ENCODE measurements at places on chromosomes 6 and 20. TPM values are rescaled to one million over a fixed set of nuclear protein-coding genes. Genes with fewer than 3 reads are reported as not detected.

The ZSCAN31 gene
- polyA plus RNA-seq: 1.9 TPM

The CST2 gene
- not detected for polyA plus RNA-seq

The C4A gene
- 9.9 TPM for polyA plus RNA-seq

The SNAP25 gene
- polyA plus RNA-seq: 42.4 TPM

The LTA gene
- polyA plus RNA-seq: not detected

The FHL5 gene
- not detected for polyA plus RNA-seq

DNA sequence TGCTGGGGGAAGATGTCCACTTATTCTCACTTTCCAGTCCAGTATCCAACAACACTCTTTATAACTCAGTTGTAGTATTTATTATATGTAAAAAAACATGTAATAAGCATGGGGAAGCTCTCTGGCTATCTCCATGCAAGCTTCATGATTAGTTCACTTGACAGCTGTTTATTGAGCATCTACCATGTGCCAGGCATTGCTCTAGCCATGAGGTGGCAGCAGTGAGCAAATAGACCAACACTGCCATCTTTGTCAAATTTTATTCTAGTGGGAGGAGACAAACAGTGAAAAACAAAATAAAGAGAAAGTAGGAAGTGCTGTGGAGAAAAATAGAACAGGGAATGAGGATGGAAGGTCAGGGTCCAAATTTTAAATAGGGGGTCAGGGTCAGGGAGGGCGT lies 131.8 kb downstream of the CFAP61 start:
- no peak for DNase-seq

GRCh38 chr6:162705736-162706135 lies 21.8 kb downstream of the PRKN start:
- no peak for DNase-seq

DNA sequence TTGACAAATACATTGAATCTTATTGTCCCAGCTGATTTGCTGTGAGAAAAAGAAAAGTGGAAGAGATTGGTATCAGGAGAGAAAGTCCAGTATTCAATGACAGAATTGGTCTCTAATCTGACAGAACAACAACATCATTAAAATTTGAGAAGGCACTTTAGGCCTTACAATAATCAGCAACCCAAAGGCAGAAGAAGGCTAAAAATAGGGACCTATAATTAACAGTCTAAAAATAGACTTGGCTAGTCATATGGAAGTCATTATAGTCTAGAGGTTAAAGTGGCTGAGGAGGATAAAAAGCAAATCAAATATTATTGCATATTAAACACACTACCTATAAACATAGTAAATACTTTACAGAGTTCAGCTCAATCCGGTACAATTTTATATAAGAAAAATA lies 393.6 kb upstream of the JAG1 start:
- no peak for DNase-seq

- DNase-seq: no peak
These were observed 364.5 kb downstream of the ZFAND3 start for GRCh38 chr6:38183856-38184584.

DNA sequence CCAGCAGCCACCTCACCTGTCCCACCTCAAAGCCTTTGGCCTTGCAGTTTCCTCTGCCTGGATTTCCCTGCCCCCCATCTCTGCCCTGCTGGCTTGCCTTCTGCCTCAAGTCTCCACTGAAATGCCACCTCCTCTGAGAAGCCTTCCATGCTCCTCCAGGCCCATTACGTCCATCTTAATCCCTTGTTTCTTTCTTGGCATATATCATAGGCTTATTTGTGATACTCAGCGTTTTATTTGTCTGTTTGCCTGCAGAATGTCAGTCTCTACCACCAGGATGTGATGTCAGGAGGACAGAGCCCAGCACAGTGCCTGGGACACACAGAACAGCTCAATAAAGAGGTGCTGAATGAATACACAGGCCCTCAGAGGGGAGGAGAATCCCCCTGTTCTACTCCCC lies 24.4 kb upstream of the TLDC2 start:
- DNase-seq: no peak

- DNase-seq: no peak
These were observed 179.1 kb downstream of the SYNE1 start for GRCh38 chr6:152457949-152458624.

GRCh38 chr6:135006386-135006914 lies 48.2 kb downstream of the HBS1L start:
- DNase-seq: no peak

GRCh38 chr6:160139420-160139851 lies 17.8 kb downstream of the SLC22A1 start:
- DNase-seq: no peak

- no peak for DNase-seq
These were observed 208.3 kb downstream of the TMEM200A start for GRCh38 chr6:130574146-130574545.

- no peak for DNase-seq
These were observed 62.7 kb upstream of the ISM1 start for GRCh38 chr20:13158369-13158768.

All from SK-N-SH (cell line).